ENCODE measurements at places on chromosomes 6 and 20. TPM values are rescaled to one million over a fixed set of nuclear protein-coding genes. Genes with fewer than 3 reads are reported as not detected.

FAM210B gene
- 61.5 TPM for total RNA-seq

PRKN gene
- total RNA-seq = 7.9 TPM

HLA-DOA gene
- 5.8 TPM for total RNA-seq

CBFA2T2 gene
- total RNA-seq = 15.3 TPM

SIRPG gene
- total RNA-seq = not detected

TBXT gene
- not detected for total RNA-seq

VPS16 gene
- 57.0 TPM for total RNA-seq

ADGRB3 gene
- total RNA-seq = 26.9 TPM

CST4 gene
- total RNA-seq = not detected

GRCh38 chr6:136658711-136659110, 108.5 kb upstream of the MAP7 start:
- no peak overlapping the region for H3K4me3 ChIP-seq
- DNase-seq = no peak
- H3K36me3 ChIP-seq = no peaks in the 10 kb centered on the region
- H3K4me1 ChIP-seq = no peaks in the 10 kb centered on the region

DNA sequence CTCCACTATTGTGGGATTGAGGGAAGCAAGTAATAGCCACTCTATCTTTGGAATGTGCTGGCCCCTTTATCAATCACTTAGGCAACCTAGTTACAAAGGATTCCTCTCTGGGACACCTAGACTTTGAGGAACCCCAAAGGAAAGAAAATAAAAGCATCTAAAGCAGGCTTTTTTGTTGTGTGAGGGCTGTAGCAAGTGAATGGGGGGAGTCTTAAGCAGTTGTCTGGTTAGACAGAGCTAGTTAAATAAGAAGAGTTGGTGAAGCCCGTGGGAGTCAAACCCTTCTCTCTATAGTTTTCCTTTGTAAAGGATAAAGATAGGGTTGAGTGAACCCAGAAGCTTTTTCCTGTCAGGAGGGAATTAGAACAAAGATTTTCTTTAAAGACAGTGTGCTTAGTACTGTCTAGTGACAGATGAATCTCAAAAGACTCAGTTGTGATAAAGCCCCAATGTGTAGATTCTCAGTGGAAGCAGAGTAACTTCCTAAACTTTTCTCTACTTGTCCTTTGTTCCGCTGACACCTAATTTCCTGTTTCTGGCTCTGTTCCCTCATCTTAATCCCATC, 63.3 kb downstream of the HDGFL1 start:
- H3K36me3 ChIP-seq = no peaks in the 10 kb centered on the region
- H3K27me3 ChIP-seq = no peaks in the 10 kb centered on the region
- H3K4me1 ChIP-seq = no peaks in the 10 kb centered on the region
- no peak for DNase-seq
- H3K4me3 ChIP-seq = no peak overlapping the region

- H3K4me1 ChIP-seq = no peaks in the 10 kb centered on the region
- no peak overlapping the region for H3K27ac ChIP-seq
- DNase-seq = no peak
- H3K36me3 ChIP-seq = peaks cover 17% of the 10 kb centered on the region
Measured at GRCh38 chr6:160116411-160116810, 5.2 kb upstream of the SLC22A1 start.

- no peaks in the 10 kb centered on the region for H3K36me3 ChIP-seq
- H3K4me3 ChIP-seq = no peak overlapping the region
- H3K4me1 ChIP-seq = no peaks in the 10 kb centered on the region
Measured at GRCh38 chr6:148027201-148027600, 315.4 kb upstream of the SASH1 start.

- no peaks in the 10 kb centered on the region for H3K36me3 ChIP-seq
- no peak overlapping the region for H3K4me3 ChIP-seq
- no peaks in the 10 kb centered on the region for H3K27me3 ChIP-seq
- DNase-seq = no peak
- H3K4me1 ChIP-seq = no peaks in the 10 kb centered on the region
Measured at GRCh38 chr6:4587171-4587570, 189.0 kb upstream of the CDYL start.

DNA sequence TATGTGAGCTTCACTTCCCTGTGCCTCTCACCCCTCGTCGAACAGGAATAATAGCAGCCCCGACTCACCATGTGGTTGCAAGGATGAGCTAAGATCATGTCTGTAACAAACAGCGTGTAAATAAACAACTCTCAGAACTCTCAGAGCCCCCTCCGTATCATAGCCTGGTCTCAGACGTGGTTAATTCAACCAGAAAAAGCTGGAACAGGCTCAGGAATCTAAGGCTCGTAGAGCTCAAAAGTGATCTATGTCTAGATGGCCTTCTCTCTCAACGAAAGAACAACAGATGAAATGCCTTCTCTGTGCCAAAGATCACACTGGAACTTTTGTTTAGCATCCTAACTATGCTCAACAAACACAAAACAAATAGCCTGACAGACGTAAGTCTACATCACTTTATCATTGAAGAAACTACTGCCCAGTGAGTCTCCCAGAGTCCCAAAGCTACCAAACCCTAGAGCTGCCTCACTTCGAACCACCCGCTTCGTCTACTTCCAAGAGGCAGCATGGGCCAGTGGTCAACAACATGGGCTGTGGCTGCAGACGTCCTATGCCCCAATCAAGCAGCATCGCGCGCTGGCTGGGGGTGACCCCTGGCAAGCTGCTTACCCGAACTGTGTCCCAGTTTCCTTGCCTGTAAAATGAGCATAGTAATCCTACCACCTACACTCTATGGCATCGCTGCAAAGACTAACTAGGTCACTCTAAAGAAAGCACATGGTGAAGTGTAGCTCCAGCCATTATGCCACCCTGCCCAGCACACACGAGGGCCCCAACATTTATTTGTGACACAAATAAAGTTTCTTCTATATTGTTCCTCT, 35.1 kb downstream of the NFATC2 start:
- DNase-seq = no peak
- no peaks in the 10 kb centered on the region for H3K27me3 ChIP-seq
- H3K36me3 ChIP-seq = no peaks in the 10 kb centered on the region
- peak overlapping the region; percentile 62 for H3K27ac ChIP-seq

DNA sequence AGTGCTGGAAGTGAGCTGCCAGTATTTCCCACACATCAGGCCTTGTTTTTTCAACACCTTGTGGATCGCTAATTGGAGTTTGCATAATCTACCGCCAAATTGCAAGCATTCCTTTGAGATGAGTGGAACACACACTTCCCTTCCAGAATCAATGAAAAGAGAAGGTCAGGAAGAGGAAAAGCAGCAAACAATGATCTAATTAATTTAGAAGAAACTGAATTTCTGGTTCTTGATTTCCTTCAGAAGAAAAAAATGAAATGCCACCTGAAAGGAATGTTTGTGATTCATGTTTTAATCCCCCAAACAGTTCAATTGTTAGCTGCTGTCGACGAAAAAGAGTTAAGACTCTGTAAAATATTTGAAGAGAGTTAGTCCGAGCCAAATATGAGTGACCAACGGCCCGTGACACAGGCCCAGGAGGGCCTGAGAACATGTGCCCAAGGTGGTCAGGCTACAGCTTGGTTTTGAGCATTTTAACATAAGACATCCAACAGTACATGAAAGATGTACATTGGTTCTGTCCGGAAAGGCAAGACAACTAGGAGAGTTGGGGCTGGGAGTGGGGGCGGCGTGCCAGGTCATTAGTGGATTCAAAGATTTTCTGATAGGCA, 182.3 kb downstream of the MTFR2 start:
- no peaks in the 10 kb centered on the region for H3K27me3 ChIP-seq
- no peak for DNase-seq
- no peak overlapping the region for H3K27ac ChIP-seq
- no peak overlapping the region for H3K4me3 ChIP-seq
- H3K36me3 ChIP-seq = no peaks in the 10 kb centered on the region
- H3K4me1 ChIP-seq = no peaks in the 10 kb centered on the region

DNA sequence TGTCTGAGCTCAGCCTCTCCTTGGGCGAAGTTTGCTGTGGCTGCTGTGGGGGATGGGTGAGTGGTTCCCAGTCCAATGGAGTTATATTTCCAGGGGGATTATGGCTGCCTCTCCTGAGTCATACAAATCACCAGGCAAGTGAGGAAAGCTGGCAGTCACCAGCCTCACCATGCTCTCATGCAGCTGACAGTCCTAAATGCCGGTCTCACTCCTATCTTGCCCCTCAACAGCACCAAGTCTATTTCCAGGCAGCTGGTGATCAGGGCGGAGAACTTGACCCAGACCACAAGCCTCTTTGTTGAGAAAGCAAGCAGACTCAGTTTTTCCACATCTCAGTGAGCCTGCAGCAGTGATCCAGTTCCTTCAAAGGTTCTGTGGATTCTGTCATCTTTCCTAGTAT, 98.9 kb downstream of the TBC1D32 start:
- H3K4me1 ChIP-seq = no peaks in the 10 kb centered on the region
- H3K36me3 ChIP-seq = peaks cover 6% of the 10 kb centered on the region
- H3K27me3 ChIP-seq = no peaks in the 10 kb centered on the region
- no peak overlapping the region for H3K4me3 ChIP-seq
- H3K27ac ChIP-seq = no peak overlapping the region

DNA sequence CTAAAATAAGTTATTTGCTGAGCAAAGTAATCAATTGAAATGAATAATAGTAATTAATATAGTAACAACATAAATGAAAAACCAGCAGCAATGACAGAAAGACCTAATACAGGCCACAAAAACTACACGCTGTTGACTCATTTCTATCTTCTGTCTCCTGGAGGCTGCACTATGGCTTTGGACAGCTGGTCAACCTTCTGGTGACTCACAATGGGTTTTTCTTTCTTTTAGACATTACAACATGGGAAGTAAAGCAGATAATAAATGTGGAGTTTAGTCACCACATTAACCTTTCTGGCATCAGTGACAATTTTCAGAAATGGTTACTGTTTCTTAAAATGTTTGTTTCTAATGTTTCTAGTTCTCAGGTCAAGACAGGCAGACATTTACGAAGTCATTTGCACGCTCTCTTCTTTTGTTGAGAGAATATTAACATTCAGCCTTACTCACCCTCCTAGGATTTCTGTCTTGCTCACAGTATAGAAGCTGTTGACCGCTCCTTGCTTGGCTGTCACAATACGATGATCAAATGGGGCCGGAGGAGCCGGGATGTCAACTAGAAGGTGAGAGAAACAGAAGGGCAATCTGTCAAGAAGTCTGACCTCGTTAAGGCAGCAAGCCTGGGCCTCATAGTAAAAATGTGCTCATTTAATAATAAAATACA, 62.2 kb downstream of the MYLK4 start:
- no peaks in the 10 kb centered on the region for H3K36me3 ChIP-seq
- no peak overlapping the region for H3K4me3 ChIP-seq
- no peak overlapping the region for H3K27ac ChIP-seq
- H3K27me3 ChIP-seq = no peaks in the 10 kb centered on the region
- H3K4me1 ChIP-seq = no peaks in the 10 kb centered on the region

DNA sequence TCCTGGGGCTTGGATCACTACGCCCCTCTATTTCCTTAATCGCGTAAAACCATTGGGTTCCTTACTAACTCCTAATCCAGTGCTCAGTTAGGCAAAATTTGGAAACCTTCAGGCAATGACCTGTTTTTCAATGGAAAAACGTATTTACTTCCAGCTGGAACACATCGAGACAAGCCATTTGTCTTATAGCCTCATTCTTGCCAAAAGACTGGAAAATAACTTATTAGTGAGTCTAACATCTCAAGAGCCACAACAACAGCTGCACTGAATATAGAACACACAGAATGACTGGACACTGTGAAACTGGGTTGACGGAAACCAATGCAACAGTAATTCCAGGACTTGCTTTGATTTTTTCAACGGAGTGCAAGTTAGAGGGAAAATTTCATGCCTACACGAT, 125.2 kb upstream of the MAP3K7 start:
- H3K27ac ChIP-seq = no peak overlapping the region
- no peaks in the 10 kb centered on the region for H3K36me3 ChIP-seq
- no peaks in the 10 kb centered on the region for H3K27me3 ChIP-seq
- H3K4me3 ChIP-seq = no peak overlapping the region

GRCh38 chr20:52948491-52948890, 23.7 kb upstream of the TSHZ2 start:
- no peak overlapping the region for H3K4me3 ChIP-seq
- no peak for DNase-seq

GRCh38 chr6:66965227-66965626, 1258.2 kb upstream of the EYS start:
- H3K36me3 ChIP-seq = no peaks in the 10 kb centered on the region
- no peak overlapping the region for H3K4me3 ChIP-seq
- H3K27me3 ChIP-seq = no peaks in the 10 kb centered on the region
- no peak for DNase-seq

DNA sequence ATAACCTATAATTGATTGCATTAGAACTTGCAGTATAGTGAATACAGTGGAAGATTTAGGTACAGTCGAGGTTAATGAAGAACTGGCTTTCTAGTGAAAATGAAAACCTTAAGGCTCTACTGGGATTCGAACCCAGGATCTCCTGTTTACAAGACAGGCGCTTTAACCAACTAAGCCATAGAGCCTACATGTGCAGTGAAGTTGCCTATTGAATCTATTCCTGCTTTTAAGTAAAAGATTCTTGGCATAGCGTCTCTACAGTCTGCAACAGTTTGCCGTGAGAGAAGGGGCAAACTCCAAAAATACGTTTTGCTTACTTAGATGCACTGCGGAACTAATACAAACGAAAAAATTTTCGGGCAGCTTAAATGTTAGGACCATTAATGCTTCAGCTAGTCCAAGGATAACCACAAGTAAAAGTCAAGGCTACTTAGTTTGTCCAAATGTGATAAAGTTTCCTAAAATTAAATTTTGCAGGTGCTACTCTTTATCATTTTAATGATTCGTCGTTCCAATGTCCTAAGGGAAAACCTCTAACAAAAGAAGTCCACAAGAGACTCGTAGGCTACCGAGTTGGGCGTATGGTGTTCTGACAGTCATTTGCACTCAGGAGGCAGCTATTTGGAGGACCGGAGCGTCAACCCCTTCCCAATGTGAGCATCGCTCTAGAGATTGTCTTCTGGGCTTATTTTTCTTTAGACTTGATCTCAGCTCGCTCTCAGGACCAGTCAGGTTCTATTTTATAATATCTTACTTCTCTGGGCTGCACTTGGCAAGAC, 31.3 kb upstream of the ZSCAN23 start:
- no peaks in the 10 kb centered on the region for H3K36me3 ChIP-seq
- peak overlapping the region; percentile 18 for H3K4me3 ChIP-seq
- no peaks in the 10 kb centered on the region for H3K4me1 ChIP-seq
- no peak overlapping the region for H3K27ac ChIP-seq
- DNase-seq = peak; percentile 46
